Thyroid gland (tissue), 4 donors: ENCODE measurements at places on chromosomes 3 and 15.

GRCh38 chr3:69094467-69095205 lies 9.9 kb downstream of the ARL6IP5 start:
- no peak for DNase-seq

- no peak for DNase-seq
These were observed 32.8 kb downstream of the SETMAR start for GRCh38 chr3:4335840-4336562.

GRCh38 chr3:128366652-128367051 lies 100.0 kb downstream of the DNAJB8 start:
- DNase-seq: no peak

- no peak for DNase-seq
These were observed 49.6 kb upstream of the POLG start for GRCh38 chr15:89384176-89384604.

- DNase-seq: no peak
These were observed 19.2 kb upstream of the RAD18 start for GRCh38 chr3:8982509-8982908.
